Stimulated activated CD4-positive, alpha-beta T cell treated with anti-CD3 and anti-CD28 coated beads, TNF-alpha, amount 100 ng/mL, for 4 hours (primary cell): ENCODE measurements at places on chromosomes 1 and 21.

DNA sequence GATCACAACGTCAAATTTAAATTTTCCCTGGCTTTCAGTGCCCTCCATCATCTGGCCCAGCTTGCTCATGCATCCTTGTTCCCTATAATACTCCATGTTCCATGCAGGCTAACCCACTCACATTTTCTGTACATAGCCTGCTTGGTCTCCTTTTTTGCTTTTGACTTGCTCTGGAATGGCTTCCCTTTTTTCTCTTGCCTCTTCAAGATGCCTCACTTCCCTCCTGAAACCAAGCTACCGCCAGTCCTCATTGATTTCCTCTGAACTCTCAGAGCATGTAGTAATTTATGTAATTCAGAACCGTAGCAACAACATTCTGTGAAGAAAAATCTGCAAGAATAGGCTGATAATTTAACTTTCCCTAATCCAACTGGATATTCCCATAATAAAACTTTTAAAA is 10.3 kb downstream of the CAP1 start:
- no peak for DNase-seq

DNA sequence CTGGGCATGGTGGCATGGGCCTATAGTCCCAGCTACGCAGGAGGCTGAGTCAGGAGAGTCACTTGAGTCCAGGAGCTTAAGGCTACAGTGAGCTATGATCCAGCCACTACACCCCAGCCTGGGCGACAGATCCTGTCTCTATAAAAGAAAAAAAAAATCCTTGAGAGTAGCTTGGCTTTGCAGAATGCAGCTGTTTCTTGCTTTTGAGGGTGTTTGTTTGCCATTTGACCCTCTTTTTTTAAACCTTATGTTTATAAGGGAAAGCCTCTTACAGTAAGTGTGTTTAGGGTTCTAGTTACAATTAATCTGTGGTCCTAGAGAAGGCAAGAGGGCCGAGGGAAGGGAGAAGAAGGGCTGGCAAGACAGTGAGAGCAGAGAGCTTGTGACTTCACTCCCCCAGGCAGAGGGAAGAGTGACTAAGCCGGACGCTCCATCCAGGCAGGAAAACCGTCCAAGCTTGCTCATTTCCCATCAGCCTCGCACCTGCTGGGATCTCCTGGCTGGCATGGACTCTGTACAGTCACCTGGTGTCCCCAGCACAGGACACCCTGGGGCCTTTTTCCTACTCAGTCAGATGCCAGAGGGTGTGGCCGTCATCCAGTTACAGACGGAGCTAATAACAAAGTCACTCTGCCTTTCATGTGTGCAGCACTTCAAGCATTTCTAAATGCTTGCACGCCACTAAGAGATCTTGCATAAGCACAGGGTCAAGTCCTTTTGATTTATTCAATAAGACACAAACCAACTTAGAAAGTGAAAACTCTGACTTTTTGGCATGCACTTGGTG is 55.5 kb upstream of the PSEN2 start:
- no peak for DNase-seq

DNA sequence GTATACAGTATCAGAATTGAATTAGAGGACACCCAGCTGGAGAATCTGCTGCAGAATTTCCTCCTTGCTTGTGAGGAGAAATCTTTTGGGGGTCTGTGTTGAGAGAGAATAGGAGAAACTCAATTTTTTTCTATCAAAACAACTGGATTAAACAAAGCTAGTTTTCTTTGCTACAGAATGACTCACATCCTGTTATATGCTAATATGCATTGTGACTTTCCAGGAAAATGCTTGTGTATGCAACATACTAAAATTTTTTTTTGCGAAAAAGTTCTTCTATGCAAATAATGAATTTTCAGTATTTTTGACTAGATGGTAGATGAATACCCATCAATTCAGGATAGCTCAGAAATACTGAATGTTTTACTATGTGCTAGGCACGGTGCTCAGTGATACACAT is 2.2 kb downstream of the VAMP4 start:
- no peak for DNase-seq

GRCh38 chr1:145885738-145886287 is at the start of gene ANKRD35:
Gene ANKRD35, minus strand, starts transcription at chr1:145885866. Its CDS starts 108 bp downstream, at chr1:145885758.
- peak; percentile 69 for DNase-seq

DNA sequence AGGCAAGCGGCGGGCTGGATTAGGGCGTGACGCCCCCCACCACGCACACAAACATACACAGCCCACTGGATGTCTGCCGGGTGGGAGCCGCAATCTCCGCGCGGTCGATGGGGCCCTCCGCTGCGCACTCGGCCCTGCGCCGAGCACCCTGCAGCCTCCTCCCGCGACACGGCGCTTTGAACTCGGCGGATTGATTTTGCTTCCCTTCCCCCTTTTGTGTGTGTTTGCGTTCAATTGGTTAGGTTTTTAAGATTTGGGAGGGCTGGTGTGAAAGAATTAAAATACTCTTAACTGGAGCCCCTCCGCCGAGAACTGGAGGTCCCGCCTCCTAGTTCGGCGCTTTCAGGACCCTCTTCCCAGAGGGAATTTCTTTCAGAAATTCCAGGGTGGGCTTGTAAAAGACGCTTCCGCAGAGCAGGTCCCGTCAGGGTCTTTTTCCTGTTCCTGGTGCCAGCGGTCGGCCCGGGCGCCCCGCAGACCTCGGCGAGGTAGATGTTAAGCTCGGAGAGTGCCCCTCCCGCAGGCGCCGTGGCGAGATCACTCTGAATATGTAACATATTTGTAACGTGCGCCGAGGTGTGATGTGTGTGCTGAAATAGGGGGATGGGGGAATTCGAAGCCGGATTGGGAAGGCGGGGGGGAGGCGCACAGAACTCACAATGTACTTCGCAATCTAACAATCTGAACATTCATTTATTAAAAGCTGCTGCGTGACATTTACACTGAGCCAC is 8.0 kb upstream of the BARHL2 start:
- DNase-seq = no peak

DNA sequence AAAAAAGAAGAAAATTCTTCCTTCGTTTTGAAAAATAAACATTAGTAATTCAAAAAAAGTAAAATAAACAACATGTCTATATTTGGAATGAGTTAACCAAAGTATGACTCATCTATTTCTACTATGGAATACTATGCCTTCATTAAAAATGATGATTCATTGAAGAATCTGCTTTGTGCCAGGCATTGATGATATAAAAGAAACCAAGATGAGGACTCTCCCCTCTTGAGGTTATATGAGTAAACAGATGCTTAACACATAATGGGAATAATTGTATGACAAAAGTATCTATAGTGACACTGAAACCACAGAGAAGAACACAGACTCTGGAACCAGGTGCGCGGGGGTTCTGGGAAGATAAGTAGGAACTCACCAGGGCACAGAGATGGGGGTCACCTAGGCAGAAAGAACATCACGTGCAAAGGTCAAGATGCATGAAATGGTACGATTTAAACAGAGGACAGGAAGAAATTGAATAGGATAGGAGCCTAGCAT is 18.8 kb downstream of the ELF3 start:
- no peak for DNase-seq

DNA sequence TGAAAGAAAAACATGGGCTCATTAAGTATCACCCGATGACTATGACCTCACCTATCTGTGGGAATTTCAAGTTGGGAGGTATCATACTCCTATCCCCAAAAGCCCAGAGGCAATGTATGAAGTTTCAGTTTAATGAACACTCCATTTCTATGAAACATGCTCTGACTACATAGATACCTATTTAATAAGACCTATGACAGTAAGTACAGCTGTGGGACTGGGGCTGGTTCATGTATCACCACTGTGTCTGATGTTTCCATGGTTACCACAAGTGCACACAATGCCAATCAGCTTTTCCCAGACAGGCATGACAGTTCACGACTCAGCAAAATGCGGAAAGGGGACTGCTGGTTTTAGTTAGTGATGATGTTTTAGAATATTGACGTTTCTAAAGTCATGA is 167.7 kb downstream of the SIPA1L2 start:
- no peak for DNase-seq

- no peak for DNase-seq
Observed at GRCh38 chr1:243791586-243792267, 58.3 kb downstream of the AKT3 start.

DNA sequence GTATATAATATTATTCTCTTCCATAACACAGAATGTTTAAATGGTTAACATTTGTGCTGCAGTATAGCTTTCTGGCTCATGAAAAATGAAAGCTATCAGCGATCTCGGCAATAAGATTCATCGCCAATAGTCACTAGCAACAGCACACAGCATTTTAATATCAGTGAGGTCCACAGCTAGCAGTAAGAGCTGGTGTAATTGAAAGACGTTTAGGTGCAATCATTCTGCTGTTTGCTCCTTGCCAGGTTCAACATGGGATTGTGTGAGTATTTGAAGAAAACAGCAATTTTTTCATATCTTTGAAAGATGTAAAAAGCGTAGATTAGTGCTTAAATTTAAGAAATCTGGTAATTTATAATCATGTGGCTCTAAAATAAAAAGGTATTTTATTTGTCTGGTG is 20.1 kb downstream of the PRKACB start:
- no peak for DNase-seq

DNA sequence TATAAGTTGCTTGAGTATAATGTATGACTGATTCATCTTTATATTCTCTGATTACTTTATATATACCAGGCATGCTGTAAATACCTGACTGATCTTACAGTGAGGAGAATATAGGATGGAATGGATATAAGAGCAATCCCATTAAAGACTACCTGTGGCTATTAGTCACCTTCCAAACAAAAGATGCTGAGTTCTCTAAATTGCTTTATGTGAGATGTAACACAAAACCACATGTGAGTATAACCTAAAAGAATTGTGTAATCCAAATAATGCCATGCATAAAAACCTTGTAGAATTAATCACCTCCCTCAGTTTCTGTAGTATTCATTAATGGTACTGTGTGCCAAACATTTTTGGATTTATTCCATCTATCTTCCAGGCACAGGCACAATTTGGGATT is 134.6 kb upstream of the LRRC7 start:
- DNase-seq = no peak

DNA sequence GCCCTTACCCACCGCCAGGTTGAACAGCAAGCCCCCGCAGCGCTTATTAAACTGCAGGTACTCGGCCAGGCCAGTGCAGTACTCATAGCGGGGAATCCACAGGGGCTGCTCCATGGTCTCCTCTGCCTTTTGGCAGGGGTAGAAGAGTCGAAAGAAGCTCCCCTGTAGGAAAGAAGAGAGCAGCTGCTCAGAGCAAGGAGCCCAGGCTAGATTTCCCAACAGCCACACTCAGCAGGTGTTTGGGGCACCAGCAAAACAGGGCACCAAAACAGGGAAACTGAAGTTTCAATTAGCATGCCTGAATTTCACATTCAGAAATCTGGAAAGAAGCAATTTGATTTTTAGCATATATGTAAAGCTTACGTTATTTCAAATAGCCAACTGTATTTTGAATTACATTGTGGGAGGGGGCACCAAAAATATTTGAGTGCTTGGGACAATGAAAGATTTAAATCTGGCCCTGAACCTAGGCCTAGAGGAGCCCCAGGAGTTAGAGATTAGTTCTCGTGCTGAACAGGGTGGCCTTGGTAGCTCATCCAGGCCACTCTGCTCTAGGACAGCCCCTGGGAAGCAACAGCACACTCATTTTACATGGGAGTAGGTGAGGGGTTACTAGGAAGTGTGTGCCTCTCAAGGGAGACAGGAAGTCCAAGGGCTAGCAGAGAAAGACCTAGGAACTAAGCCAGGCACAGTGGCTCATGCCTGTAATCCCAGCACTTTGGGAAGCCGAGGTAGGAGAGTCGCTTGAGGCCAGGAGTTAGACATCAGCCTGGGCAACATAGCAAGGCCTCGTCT is 8.2 kb downstream of the PAFAH2 start:
- DNase-seq = no peak

- DNase-seq = no peak
Observed at GRCh38 chr21:27269644-27270043, 302.8 kb upstream of the ADAMTS5 start.

GRCh38 chr21:43778469-43779335 is 2.6 kb upstream of the CSTB start:
- no peak for DNase-seq

DNA sequence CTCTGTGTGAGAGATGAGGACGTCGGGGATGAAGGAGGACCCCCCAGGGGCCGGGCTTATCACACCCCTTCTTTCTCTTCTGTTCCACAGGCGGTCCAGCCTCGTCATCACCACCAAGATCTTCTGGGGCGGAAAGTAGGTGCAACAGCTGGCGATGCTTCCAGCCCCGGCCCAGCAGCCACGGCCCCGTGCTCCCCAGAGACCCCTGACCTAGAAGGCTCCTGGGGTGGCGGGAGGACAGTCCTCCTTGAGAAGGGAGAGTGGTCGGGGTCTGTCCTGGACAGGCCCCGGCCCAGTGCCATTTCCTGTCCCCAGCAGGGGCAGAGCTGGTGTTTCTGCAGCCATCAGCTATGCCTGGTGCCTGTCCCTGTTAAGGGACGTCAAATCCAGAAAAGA is 41.7 kb downstream of the KCNAB2 start:
- DNase-seq = no peak

DNA sequence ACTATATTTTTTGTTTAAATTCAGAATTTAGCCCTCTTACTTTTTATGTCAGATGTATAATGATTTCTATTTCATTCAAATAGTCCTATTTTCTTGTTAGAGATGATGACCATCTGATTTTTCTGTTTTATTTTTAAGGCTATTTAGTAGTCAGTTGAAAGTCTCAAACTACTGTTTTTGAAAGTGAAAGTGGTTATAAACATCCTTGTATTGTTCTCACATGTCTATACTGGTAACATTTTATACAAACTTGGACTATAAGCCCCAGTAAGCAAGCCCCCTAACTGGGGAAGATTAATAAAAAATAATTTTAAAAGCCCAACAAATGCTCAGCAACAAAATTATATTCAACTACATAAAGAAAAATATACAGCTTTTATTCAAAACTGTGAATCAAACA is 271.3 kb upstream of the RGS18 start:
- no peak for DNase-seq

GRCh38 chr1:198435056-198435455 is 105.4 kb downstream of the ATP6V1G3 start:
- DNase-seq = no peak

DNA sequence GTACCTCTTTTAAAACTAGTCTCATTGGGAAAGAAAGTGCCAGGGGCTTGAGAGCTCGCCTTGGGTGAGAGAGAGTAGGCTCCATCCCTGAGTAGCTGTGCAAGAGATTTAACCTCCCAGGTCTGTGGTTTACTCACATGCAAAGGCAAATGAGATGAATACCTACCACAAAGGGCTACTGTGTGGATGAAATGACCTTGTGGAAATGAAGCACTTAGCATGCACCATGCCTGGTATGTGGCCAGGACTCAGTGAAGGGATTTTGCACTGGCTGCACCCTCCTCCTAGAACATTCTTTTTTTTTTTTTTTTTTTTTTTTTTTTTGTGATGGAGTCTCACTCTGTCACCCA is 120.3 kb downstream of the PROX1 start:
- DNase-seq = no peak

- no peak for DNase-seq
Observed at GRCh38 chr21:43190951-43191350, 22.1 kb downstream of the CRYAA start.

DNA sequence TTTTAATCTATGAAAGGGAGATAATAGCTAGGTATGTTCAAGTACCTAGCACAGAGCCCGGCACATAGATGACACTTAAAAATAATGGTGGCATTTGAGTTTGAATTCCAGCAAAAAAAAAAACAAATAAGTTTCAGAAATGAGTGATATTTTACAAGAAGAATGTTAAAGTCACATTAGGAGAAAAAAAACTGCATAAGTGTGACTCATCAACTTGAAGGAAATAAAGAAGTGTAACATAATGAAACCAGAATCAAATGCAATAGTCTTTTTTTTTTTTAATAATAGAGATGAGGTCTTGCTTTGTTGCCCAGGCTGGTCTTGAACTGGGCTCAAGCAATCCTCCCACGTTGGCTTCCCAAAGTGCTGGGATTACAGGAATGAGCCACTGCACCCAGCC is 17.1 kb downstream of the DNASE2B start:
- no peak for DNase-seq

GRCh38 chr1:30764939-30765555 is 7.5 kb upstream of the LAPTM5 start:
- no peak for DNase-seq
